ENCODE measurements at places on chromosomes 2 and 18.

DNA sequence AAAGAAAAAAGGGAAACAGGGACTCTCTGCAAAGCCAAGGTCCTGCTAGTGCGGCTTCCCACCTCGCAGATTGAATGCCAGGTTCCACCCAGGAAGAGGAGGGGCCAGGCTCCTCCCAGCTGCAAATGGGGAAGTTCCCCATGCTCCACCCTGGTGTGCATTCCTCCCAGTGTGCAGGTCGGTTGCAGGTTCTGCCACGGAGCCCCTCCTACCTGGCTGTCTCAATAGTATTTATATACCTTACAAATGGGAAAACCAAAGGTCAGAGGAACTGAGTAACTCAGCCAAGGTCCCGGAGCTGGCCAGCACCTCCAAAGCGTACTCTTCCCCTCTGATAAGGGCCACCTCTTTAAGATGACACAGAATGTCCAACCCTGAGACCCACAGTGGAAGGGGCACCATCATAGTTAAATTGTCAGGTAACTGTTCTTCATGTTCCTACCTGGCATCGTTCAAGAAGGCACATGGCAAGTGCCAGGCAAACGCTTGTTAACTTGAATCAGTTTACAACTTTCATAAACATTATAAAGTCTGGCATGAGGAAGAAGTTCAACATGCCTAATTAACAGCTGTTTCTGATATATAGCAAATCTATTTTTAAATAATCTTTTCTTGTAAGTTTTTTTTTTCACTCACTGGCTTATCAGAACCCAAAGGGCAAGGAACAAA lies 35.5 kb downstream of the POU3F3 start:
- DNase-seq, result no peak

DNA sequence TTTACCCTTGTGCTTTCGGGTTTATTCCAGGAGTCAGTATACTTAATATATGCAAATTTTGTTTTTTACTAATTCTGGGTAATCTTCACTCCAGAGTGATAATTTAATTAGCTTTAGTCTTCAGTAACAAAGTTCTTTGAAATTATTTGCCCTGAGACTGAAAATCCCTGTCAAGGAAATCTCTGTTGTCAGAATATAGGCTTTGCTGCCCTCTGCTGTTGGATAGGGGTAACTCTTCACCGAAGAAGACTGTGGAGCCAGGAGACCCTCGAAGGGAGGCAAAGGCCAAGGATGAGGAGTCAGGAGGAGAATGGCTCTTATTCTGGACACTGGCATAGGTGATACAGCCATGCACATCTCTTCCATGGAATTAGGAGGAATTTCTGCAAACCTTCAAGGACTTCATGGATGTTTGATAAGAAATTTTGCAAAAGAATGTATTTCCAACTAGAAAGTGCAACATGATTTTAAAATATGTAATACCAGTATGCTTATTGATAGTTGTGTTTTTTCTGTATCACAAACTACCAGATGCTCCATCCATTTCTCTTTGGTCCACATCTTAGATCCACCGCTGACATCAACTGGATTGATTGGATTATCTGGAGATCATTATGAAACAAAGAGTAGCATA lies 182.3 kb downstream of the RDH14 start:
- DNase-seq, result no peak

GRCh38 chr2:189548666-189549448 lies 31.7 kb downstream of the SLC40A1 start:
- DNase-seq, result no peak

GRCh38 chr2:3870222-3870621 lies 166.8 kb downstream of the DCDC2C start:
- DNase-seq, result no peak

- DNase-seq, result no peak
Observed at GRCh38 chr2:149226790-149227189, 103.6 kb upstream of the LYPD6 start.

GRCh38 chr2:159737292-159737916 lies 25.1 kb downstream of the MARCHF7 start:
- no peak for DNase-seq

DNA sequence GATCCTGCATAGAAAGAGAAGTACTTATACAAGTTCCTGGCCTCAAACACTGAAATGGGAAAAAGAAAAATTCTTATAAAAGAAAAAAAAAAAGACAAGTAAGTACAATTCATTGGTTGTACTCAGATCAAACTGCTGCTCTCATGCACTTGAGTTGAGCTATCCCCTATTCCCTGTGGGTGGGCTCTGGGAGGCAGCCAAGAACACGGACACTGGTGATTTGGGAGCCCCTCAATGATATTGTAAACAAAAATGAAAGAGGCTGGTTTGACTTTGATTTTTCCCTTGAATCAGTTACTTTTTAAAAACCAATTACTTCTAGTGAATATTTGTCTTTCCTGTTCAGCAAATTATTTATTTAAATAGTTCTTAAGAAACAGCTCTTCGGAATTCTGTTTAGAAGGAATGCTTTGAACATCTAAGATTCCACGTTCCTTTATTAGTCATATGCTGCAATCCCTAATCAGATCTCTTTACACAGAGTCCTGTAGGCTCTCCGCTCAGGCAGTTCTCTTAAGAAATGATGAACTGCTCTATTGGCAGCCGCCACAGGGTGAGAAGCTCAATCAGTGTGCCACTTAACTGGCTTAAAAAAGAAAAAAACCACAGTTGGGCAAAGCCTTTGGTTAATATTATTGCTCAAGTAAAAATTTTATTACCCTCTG lies 225.1 kb downstream of the TMEM182 start:
- DNase-seq, result no peak

- DNase-seq, result no peak
Observed at GRCh38 chr2:202133200-202133908, 60.3 kb downstream of the KIAA2012 start.

DNA sequence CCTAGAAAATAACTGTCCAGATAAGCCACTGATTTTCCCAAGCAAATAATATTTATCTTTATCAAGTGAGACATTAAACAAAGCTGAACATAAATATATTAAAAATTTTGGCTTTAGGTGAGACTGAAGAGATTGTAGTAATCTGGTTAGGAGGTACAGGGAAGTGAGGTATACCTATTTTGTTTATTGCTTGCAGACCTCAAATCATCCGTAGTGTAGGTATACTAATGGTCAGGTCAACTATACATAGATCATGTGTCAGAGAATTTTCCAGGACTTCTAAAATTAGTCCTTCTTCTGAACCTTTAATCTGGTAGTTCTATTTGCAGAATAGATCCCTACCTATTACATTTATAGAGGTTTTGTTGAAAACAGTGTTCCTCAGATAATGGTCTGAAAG lies 41.5 kb downstream of the SP140 start:
- no peak for DNase-seq

DNA sequence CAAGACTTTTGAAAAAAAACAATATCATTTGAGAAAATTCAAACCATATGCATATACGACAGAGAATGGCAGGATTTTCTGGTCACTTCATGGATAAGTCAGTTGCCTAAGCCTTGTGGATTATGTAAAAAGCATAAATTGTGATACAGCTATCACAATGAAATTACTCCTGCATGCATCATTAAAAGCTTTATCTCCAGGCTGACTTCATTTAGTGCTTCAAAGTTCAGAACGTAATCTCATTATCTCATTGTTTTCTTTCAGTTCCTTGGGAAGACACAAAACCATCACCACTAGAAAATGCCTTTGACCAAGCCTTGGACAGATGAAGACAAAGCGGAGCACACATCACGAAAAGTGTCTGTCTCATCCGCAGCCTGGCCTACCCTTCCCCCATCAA lies 57.0 kb downstream of the L3MBTL4 start:
- DNase-seq, result no peak

GRCh38 chr2:138023298-138023697 lies 59.0 kb downstream of the HNMT start:
- no peak for DNase-seq

- no peak for DNase-seq
Observed at GRCh38 chr2:176702131-176702530, 432.9 kb downstream of the MTX2 start.

DNA sequence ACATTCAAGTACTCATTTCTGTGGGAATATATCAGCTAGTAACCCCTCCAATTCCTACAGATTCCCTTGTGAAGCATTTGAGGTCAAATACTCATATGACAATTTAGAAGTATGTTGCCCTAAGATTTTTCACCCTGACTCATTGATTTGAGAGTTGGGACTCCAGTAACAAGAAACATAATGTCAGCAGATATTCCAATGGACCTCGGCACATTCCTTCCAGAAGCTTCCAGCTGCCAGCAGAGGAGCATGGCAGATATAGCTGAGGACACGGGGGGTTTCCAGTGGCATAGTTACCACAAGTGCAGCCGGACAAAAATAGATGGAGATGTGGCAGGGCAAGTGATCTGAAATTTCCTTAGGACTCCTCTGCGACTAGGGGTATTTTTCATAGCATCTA lies 101.9 kb upstream of the ARHGAP28 start:
- DNase-seq, result no peak

- DNase-seq, result no peak
Observed at GRCh38 chr2:27518782-27519113, 22.1 kb downstream of the GCKR start.

GRCh38 chr2:43129676-43130547 lies 96.5 kb downstream of the ZFP36L2 start:
- DNase-seq, result peak; percentile 79

- no peak for DNase-seq
Observed at GRCh38 chr2:45982096-45982495, 315.1 kb upstream of the EPAS1 start.

DNA sequence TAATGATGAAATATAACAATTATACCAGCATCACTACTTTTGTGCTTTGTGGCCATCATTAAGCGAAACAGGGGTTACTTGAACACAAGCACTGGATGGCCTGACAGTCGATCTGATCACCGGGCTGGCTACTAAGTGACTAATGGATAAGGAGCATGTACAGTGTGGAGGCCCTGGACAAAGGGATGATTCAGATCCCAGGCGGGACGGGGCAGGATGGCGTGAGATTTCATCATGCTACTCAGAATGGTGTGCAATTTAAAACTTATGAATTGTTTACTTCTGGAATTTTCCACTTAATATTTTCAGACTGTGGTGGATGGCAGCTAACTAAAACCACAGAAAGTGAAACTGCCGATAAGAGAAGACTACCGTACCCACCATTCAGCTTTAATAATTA lies 7.0 kb upstream of the CLIP4 start:
- no peak for DNase-seq

- DNase-seq, result peak; percentile 81
Observed at GRCh38 chr2:232628466-232629128, 4.8 kb upstream of the EFHD1 start.

GRCh38 chr2:97747285-97747684 lies 33.9 kb downstream of the ZAP70 start:
- DNase-seq, result no peak

DNA sequence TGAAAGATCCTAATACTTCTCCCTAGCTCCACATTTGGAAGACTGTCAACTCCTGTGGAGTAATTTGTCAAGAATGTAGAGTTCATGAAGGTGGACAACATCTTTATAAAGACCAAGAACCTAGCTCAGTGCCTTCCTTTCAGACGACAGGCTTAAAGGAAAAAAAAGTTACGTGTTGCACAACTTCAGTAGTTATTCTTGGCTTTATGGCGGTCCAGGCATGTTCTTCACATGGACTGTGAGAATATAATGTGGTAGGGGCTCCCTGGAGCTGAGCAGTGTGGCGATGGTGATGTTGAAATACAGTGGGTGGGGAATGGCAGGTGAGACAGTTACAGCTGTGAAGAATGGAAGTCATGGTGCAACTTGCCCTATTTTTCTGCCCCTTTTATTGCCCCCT lies 3.9 kb downstream of the TAF1B start:
- DNase-seq, result no peak

- DNase-seq, result no peak
Observed at GRCh38 chr18:49874238-49874637, 60.9 kb upstream of the ACAA2 start.

GRCh38 chr18:21914739-21915319 lies 174.2 kb downstream of the MIB1 start:
- DNase-seq, result no peak

DNA sequence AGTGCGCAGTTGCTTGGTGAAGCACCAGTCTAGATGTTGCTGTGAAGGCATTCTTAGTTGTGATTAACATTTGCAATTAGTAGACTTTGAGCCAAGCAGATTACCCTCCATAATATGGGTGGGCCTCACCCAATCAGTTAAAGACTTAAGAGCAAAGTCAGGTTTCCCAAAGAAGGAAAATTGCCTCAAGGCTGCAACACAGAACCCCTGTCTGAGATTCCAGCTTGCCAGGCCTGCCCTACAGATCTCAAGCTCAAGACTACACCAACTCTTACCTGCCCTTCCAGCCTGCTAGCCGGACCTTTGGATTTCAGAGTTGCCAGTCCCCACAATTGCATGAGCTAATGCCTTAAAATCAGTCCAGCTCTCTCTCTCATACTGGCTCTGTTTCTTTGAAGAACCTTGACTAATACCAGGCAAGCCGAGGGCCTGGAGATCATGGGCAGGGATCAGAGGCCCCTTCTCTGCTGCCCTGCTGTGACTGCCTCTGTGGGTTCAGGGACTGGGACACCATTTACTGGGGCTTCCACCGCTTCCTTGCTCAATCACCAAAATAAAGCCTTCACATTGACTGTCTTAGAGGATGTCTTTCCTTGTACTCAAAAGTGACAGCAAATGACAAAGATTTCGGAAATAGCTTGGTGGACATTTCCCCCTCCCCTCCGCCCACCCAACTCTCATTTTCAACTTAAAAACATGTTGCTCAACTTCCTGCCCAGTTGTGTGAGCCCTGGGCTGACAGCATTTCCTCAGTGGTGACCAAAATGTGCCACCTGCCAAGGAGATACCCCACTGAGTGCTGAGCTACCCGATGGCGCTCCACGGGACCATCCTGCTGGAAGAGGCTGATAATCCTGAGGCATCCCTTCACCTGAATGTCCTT lies 86.7 kb downstream of the GALNT14 start:
- DNase-seq, result no peak

- DNase-seq, result no peak
Observed at GRCh38 chr18:51010218-51010617, 19.8 kb upstream of the SMAD4 start.

DNA sequence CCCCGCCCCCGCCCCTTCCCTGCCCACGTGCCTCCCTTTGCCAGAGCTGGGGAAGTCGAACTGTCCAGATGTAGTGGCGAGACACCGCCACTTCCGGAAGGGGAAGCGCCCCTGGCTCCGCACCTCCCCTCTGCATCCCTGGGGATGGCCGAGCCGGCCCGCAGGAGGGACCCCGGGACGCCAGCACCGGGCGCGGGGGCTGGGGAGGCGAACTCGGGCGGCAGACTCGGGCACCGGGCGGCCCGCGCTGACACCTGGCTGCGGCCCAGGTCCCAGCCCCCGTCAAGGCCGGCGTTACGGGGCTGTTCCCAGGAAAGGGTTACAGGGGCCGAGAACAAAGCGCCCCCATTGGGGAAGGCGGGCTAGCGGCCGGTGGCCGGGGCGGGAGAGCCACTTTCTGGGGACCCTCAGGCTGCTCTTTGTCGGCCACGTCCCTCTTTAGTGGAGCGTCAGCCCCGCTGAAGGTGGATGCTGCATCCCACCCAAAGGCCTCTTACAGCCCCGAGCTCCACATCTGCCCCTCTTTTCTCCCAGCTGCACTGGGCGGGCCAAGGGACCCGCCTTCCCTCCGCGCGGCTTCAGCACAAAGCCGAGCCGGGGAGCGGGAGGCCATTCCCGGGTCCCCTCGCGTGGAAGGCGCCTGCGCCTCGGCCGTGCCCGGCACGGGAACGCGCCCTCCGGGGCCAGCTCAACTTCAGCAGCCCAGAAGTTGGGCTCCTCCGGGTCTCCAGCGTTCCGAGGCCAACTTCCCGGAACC lies 1.3 kb downstream of the SDC1 start:
- DNase-seq, result no peak
